ENCODE measurements at places on chromosomes 7 and 10. TPM values are rescaled to one million over a fixed set of nuclear protein-coding genes. Genes with fewer than 3 reads are reported as not detected.
A peak's percentile ranks its signal among the peaks of the same experiment; 100 is the strongest.

NPSR1 gene
- total RNA-seq = not detected

PRTFDC1 gene
- 3.1 TPM for total RNA-seq

WIPF3 gene
- total RNA-seq = 2.4 TPM

- H3K4me3 ChIP-seq = no peak overlapping the region
- no peak overlapping the region for H3K27ac ChIP-seq
- no peak for DNase-seq
- no peaks in the 10 kb centered on the region for H3K27me3 ChIP-seq
These were observed 96.5 kb downstream of the TACC2 start for GRCh38 chr10:122085423-122085911.

- no peak for DNase-seq
- H3K27me3 ChIP-seq = no peaks in the 10 kb centered on the region
- no peaks in the 10 kb centered on the region for H3K36me3 ChIP-seq
- H3K4me3 ChIP-seq = no peak overlapping the region
- H3K27ac ChIP-seq = no peak overlapping the region
These were observed 4.5 kb downstream of the LRIT1 start for GRCh38 chr10:84236807-84237198.

- peaks cover 5% of the 10 kb centered on the region for H3K4me1 ChIP-seq
- no peaks in the 10 kb centered on the region for H3K36me3 ChIP-seq
- DNase-seq = no peak
- H3K4me3 ChIP-seq = no peak overlapping the region
- H3K27ac ChIP-seq = no peak overlapping the region
These were observed 6.7 kb downstream of the EIF4H start for GRCh38 chr7:74180866-74181265.

GRCh38 chr10:125363791-125364190 is 203.4 kb upstream of the CTBP2 start:
- H3K27ac ChIP-seq = no peak overlapping the region
- H3K27me3 ChIP-seq = no peaks in the 10 kb centered on the region
- no peaks in the 10 kb centered on the region for H3K4me1 ChIP-seq
- DNase-seq = no peak
- H3K36me3 ChIP-seq = no peaks in the 10 kb centered on the region
- H3K4me3 ChIP-seq = no peak overlapping the region

- DNase-seq = no peak
- H3K27ac ChIP-seq = no peak overlapping the region
- H3K27me3 ChIP-seq = no peaks in the 10 kb centered on the region
These were observed 2.1 kb upstream of the NDUFB8 start for GRCh38 chr10:100531761-100532160.

DNA sequence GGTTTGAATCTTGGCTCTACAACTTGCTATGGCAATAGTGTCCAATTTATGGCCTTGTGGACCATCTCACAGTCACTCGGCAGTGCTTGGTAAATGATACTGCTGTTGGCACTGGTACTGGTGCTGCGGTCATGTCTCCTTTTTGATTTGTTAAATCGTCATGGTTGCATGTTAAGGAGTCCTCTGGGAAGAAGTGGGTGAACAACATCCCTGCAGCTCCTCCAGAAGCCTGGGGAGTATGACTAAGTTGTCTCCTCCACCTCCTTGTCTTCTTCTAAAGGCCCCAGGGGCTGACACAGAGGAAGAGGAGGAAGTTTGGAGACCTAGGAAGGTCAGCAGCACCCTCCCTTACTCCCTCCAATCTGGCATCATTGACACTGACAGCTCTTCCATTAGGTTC is 8.5 kb downstream of the ITPRIP start:
- H3K27me3 ChIP-seq = no peaks in the 10 kb centered on the region
- H3K36me3 ChIP-seq = no peaks in the 10 kb centered on the region
- no peak for DNase-seq
- peak overlapping the region; percentile 65 for H3K27ac ChIP-seq

- no peak overlapping the region for H3K4me3 ChIP-seq
- DNase-seq = no peak
- no peak overlapping the region for H3K27ac ChIP-seq
These were observed 64.0 kb downstream of the PDZD8 start for GRCh38 chr10:117311261-117311660.

DNA sequence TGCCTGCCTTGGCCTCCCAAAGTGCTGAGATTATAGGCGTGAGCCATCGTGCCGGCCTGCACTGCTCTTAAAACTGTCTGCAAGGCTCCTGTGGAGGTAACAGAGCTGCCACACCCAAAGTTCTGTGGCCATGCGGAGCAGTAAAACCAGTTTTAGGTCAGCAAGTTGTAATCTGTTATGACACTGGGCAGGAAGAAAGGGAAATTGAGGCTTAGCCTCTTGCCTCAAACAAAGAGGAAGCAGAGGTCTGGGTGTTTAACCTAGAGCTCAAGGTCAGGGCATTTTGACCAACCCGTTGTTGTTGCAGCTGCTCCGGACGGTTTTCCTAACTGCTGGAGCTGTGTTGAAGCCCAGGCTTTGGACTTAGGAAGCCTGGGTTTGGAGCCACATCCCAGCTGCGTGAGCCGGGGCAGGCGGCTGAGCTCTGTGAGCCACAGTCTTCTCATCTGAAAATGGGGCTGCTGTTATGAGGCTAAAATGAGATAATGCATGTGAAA is 7.4 kb upstream of the RRP12 start:
- DNase-seq = no peak
- no peak overlapping the region for H3K4me3 ChIP-seq
- H3K36me3 ChIP-seq = no peaks in the 10 kb centered on the region
- no peaks in the 10 kb centered on the region for H3K27me3 ChIP-seq
- no peak overlapping the region for H3K27ac ChIP-seq
- no peaks in the 10 kb centered on the region for H3K4me1 ChIP-seq

DNA sequence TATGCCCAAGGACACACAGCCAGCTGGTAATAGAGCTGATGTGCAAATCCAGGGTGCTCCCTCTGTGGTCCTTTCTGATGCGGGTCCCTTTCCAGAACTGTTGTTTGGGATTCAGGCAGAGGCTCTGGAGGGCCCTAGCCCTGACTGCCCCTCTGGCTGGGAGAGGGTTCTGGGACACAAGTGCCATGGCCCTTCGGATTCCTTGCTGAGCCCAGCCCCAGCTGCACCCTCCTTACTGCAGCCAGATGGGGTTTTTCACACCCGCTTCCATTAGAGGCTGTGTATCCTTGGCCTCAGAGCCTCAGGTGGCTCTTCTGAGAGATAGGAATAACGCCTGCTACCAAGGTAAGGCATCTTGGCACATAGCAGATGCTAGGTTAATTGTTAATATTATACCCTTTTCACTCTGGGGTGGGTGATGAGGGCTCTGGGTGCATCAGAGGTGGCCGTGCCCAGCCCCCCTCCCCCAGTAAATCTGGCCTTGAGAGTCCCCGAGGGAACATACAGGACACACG is 89.8 kb upstream of the LRRC4 start:
- H3K4me1 ChIP-seq = no peaks in the 10 kb centered on the region
- no peaks in the 10 kb centered on the region for H3K36me3 ChIP-seq
- H3K27me3 ChIP-seq = no peaks in the 10 kb centered on the region
- no peak overlapping the region for H3K4me3 ChIP-seq

- DNase-seq = no peak
- H3K27me3 ChIP-seq = no peaks in the 10 kb centered on the region
- H3K4me1 ChIP-seq = peaks cover 7% of the 10 kb centered on the region
- no peak overlapping the region for H3K4me3 ChIP-seq
- H3K27ac ChIP-seq = peak overlapping the region; percentile 14
These were observed 20.8 kb downstream of the SH3PXD2A start for GRCh38 chr10:103834436-103835095.

DNA sequence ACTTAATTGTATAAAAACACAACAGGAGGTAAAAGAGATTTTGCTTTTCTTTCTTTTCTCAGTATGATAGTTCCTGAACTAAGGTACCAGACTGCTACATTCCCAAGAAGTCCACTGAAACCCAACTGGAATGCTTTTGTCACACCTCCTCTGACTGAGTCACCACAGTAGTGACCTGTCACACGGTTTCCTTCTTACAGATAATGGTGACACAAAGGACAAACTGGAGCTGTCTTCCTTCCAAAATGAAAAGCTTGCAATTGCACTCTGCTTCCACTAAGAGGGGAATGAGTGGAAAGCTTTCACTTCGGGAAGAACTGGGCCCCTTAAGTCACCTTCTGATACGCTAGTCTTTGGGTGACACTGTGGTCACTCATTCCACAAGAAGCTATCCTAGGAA is 122.2 kb downstream of the KMT2E start:
- no peaks in the 10 kb centered on the region for H3K4me1 ChIP-seq
- H3K4me3 ChIP-seq = no peak overlapping the region
- DNase-seq = no peak
- no peak overlapping the region for H3K27ac ChIP-seq
- no peaks in the 10 kb centered on the region for H3K36me3 ChIP-seq
- no peaks in the 10 kb centered on the region for H3K27me3 ChIP-seq

GRCh38 chr10:73920089-73920488 is 9.2 kb downstream of the PLAU start:
- no peak overlapping the region for H3K4me3 ChIP-seq
- H3K27ac ChIP-seq = peak overlapping the region; percentile 14
- H3K27me3 ChIP-seq = no peaks in the 10 kb centered on the region

DNA sequence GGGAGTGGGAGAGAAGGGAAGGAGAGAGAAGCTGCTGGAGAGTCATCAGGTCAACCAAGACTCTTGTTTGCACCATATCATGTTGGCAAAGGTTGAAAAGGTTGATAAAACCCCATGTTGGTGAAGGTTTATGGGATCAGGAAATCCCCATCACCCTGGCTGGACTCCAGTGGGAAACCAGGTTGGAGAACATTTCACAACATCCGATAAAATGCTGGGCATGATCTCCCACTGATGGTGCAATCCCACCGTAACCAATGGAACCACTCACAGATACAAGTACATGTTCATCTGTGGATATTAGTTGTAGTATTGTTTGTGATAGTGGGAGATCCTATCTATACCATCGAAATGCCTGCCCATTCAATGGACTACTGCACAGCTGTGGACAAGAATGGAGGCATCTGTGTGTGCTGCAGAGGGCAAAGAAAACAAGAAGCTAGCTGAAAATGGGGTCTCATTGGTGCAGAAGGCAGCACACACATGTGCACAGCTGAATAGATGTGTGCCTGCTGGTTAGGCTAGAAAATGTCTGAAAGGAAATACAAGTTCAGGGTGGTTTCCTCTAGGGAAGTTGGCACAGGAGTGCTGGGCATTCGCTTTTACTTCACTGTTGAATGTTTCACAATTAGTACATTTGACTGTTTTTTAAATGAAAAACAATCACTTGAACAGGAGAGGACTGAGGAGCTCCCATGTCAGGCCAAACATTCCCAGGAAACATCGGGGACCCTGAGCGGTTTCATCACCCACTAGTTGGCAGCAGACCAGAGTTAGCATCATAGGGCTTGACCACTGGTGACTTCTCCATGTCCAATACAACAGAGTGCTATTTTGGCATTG is 80.4 kb upstream of the MGMT start:
- H3K4me3 ChIP-seq = no peak overlapping the region
- DNase-seq = no peak
- no peaks in the 10 kb centered on the region for H3K4me1 ChIP-seq

GRCh38 chr10:85611746-85612377 is 754.7 kb downstream of the GRID1 start:
- DNase-seq = no peak
- H3K4me3 ChIP-seq = no peak overlapping the region
- no peak overlapping the region for H3K27ac ChIP-seq
- H3K36me3 ChIP-seq = no peaks in the 10 kb centered on the region
- no peaks in the 10 kb centered on the region for H3K4me1 ChIP-seq

DNA sequence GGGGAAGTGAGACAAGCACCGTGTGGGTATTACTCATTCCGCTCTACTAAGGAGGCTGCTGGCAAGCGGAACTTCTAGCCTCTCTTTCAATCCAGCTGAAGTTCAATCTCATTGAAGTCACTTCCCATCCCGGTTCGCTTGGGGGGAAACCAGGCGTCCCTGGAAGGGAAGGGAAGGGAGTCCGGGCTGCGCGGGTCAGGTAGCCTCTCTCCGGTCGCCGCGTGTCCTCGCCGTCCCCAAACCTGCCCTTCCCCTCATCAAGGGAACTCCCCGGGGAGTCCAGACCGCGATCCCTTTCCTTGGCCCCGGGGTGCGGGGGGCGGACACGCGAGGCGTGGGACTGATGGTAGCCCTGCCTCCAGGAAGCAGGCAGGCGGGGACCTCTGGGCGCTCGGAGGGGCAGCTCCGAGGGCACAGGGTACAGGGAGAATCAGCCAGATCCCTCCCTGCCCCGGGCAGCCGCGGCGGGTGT is 598 bp upstream of the ZEB1 start:
- peak; percentile 72 for DNase-seq
- H3K27ac ChIP-seq = peak overlapping the region; percentile 78
- H3K27me3 ChIP-seq = no peaks in the 10 kb centered on the region

DNA sequence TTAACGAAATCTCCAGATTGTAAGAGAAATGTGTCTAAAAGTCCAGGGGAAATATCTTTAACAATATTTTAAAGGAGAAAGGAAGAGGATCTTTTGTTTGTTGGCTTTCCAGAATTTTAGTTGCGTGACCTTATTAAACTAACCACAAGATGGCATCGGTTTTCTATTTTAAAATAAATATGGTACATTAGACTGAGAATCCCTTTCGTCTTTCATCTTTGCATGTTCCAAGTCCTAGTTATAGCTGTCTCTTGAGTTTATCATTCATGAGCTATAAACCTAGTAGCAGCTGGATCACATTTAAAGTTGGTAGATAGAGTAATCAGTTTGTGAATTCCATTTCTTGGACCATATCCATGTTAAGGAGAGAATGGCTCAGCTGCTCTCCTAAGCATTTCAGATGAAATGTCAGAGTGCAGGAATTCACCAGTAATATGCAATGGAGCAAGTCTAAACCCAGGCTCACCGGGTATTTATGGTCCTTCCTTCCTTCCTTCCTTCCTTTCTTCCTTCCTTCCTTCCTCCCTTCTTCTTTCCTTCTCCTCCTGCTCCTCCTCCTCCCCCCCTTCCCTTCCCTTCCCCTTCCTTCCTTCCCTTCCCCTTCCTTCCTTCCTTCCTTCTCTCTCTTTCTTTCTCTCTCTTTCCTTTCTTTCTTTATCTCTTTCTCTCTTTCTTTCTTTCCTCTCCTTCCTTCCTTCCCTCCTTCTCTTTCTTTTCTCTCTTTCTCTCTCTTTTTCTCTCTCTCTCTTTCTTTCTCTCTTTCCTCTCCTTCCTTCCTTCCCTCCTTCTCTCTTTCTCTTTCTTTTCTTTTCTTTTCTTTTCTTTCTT is 57.8 kb upstream of the RAB18 start:
- H3K4me1 ChIP-seq = no peaks in the 10 kb centered on the region
- H3K27me3 ChIP-seq = no peaks in the 10 kb centered on the region
- H3K4me3 ChIP-seq = no peak overlapping the region
- no peaks in the 10 kb centered on the region for H3K36me3 ChIP-seq
- no peak for DNase-seq

- no peak for DNase-seq
- H3K27me3 ChIP-seq = peaks cover 2% of the 10 kb centered on the region
These were observed 119.8 kb upstream of the NPVF start for GRCh38 chr7:25348104-25348503.

DNA sequence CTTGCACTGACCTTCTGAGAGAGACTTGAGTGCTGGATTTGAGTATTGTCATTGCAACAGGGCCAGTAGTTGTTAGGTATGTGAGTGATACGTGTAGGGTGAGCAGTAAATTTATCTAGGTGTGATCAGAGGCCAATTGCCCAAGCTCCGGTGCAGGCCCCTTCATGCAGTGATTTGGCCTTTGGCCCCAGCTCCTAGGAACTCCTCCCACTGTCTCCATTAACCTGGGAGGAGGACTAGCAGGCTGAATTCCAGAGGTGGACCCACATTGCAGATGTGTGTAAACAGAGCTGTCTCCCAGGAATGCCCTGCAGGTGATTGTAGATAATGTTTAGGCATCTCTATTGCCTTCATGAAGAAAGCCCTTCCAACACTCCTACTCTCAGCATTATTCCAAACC is 19.5 kb downstream of the TCF7L2 start:
- DNase-seq = no peak
- H3K4me3 ChIP-seq = no peak overlapping the region
- no peaks in the 10 kb centered on the region for H3K36me3 ChIP-seq
